ENCODE measurements at places on chromosomes 1 and 21. TPM values are rescaled to one million over a fixed set of nuclear protein-coding genes. Genes with fewer than 3 reads are reported as not detected.

DNA sequence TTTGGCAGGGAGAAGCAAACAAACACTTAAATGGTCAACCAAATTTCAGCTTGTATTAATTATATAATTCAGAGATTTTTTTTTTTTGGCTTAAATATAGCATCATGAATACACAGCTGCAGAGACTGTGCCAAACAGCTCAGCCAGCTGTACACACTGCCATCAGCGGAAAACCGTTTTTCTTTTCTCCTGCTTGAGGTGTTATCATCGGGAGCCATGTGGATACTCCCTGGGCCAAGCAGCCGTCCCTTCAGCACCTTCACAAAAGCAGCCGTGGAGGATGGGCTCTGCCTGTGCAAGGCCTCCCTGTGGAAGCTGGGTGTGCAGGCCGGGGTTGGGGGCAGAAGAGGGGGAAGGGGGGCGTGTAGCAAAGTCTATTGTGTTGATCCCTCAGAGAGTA lies 85.0 kb downstream of the NUF2 start:
- no peak overlapping the region for H3K27ac ChIP-seq
- H3K36me3 ChIP-seq: peaks cover 4% of the 10 kb centered on the region
- H3K4me3 ChIP-seq: no peak overlapping the region
- H3K27me3 ChIP-seq: peaks cover 41% of the 10 kb centered on the region
- DNase-seq: no peak

The IQCC gene
- 7.6 TPM for total RNA-seq

DNA sequence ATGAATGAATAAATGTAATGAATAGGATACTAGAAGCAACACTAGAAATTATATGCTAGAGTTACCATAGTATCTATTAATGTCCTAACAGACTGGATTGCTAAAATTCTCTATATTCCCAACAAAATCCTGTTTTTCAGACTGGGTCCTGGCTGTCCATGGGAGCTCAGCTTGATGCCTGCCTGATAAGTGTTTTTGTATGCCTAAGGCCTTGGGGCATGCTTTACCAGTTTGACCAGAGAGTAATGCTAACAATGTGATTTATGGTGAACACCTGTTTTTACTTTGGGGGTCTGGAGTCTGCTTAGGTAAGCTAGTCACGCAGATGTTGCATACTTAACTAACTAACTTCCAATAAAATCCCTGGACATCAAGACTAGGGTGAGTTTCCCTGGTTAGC lies 318.8 kb upstream of the DEPDC1 start:
- H3K27ac ChIP-seq: no peak overlapping the region
- H3K27me3 ChIP-seq: no peaks in the 10 kb centered on the region
- H3K36me3 ChIP-seq: no peaks in the 10 kb centered on the region
- H3K4me3 ChIP-seq: no peak overlapping the region
- no peak for DNase-seq

DNA sequence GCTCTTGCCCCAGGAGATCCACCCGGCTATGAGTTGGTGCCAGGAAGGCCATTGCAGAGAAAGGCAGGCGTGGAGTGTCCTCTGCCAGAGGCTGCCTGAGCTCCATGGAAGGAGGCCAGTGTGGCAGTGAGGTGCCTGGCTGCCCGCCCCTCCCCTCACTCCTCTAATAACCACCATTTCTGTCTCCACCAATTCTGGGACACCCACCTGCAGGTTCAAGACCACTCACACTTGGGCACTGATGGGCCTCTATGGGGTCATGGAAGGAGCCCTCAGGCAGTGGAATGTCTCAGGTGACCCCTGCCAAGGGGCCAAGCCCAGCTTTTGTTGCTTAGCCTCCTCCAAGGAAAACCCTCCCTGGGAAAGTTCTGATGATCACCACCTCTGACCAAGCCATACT lies 731.6 kb downstream of the MATN1 start:
- no peak for DNase-seq
- H3K36me3 ChIP-seq: no peaks in the 10 kb centered on the region
- peaks cover 12% of the 10 kb centered on the region for H3K27me3 ChIP-seq
- peaks cover 5% of the 10 kb centered on the region for H3K4me1 ChIP-seq
- no peak overlapping the region for H3K4me3 ChIP-seq
- no peak overlapping the region for H3K27ac ChIP-seq

DNA sequence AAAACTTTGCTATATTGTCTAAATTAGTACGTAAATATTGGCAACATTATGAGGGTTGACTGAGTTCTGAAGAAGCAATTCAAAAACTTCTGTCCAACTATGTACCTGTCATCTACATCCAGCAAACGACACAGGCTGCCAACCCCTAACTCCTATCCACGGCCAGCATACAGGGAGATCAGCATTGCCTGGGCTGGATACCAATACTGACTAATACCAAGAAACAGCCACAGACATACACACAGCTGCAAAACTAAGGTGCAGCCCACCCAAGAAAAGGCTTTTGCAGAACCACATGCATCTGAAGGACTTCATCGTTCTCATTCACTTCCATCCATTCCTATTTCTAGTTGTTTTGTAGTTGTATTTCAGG lies 2.0 kb downstream of the KIAA0319L start:
- H3K4me3 ChIP-seq: peak overlapping the region; percentile 96
- peaks cover 56% of the 10 kb centered on the region for H3K36me3 ChIP-seq
- H3K4me1 ChIP-seq: peaks cover 23% of the 10 kb centered on the region
- DNase-seq: no peak
- peak overlapping the region; percentile 93 for H3K27ac ChIP-seq
- H3K27me3 ChIP-seq: no peaks in the 10 kb centered on the region

The CCT8 gene
- 184 TPM for total RNA-seq

The STUM gene
- total RNA-seq: not detected

- H3K27me3 ChIP-seq: no peaks in the 10 kb centered on the region
- H3K36me3 ChIP-seq: peaks cover 9% of the 10 kb centered on the region
- no peak overlapping the region for H3K4me3 ChIP-seq
Observed at GRCh38 chr1:24751833-24752232, 6.6 kb downstream of the CLIC4 start.

The PDZK1IP1 gene
- total RNA-seq: 231 TPM

GRCh38 chr1:177185209-177185608 lies 14.5 kb downstream of the BRINP2 start:
- H3K27me3 ChIP-seq: peaks cover 36% of the 10 kb centered on the region
- no peak overlapping the region for H3K27ac ChIP-seq
- no peaks in the 10 kb centered on the region for H3K36me3 ChIP-seq
- peak; percentile 36 for DNase-seq
- H3K4me3 ChIP-seq: no peak overlapping the region
- peaks cover 10% of the 10 kb centered on the region for H3K4me1 ChIP-seq

GRCh38 chr1:116994411-116994810 lies 7.1 kb upstream of the CD101 start:
- peaks cover 9% of the 10 kb centered on the region for H3K36me3 ChIP-seq
- H3K4me3 ChIP-seq: no peak overlapping the region
- H3K4me1 ChIP-seq: peaks cover 20% of the 10 kb centered on the region

The VSIG8 gene
- not detected for total RNA-seq

DNA sequence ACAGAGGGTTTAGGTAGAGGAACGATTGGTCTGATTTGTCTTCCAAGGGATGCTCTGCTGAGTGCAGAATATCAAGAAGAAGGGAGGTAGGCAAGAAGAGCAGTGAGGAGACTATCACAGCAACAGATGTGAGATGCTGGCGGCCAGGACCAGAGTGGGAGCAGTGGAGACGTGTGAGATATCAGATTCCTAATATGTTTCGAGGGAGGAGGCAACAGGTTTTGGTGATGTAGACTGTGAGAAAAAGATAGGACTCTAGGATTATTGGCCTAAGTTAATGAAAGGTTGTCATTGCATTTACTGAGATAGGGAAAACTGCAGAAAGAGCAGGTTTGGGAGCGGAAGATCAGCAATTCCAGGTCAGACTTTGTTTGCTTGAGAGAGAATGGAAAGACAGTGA lies 182.9 kb downstream of the FMN2 start:
- H3K27me3 ChIP-seq: peaks cover 20% of the 10 kb centered on the region
- H3K4me1 ChIP-seq: no peaks in the 10 kb centered on the region
- H3K36me3 ChIP-seq: no peaks in the 10 kb centered on the region
- H3K4me3 ChIP-seq: no peak overlapping the region
- no peak for DNase-seq

DNA sequence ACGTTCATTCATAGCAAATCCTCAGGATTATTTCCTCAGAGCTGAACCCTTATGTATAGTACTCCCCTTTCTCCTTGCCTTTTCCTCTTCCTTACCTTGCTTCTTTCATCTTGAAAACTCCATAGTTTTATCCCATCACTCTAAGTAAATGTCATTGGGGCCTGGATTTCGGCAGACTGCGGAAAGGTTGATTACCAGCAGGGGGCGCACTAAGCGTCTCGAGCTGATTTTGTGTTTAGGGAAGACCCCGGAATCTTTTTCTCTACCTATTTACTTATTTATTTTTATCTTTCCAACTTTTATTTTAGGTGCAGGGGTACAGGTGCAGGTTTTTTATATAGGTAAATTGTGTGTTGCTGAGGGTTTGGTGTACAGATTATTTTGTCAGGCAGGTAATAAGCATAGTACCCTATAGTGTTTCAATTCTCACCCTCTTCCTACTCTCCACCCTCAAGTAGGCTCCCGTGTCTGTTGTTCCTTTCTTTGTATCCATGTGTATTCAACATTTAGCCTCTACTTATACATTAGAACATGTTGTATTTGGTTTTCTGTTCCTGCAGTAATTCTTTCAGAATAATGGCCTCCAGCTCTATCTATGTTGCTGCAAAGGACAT lies 11.4 kb upstream of the MTARC1 start:
- H3K27me3 ChIP-seq: no peaks in the 10 kb centered on the region
- peaks cover 4% of the 10 kb centered on the region for H3K36me3 ChIP-seq
- H3K4me3 ChIP-seq: no peak overlapping the region
- no peak overlapping the region for H3K27ac ChIP-seq
- DNase-seq: peak; percentile 70

The LINGO4 gene
- total RNA-seq: not detected

DNA sequence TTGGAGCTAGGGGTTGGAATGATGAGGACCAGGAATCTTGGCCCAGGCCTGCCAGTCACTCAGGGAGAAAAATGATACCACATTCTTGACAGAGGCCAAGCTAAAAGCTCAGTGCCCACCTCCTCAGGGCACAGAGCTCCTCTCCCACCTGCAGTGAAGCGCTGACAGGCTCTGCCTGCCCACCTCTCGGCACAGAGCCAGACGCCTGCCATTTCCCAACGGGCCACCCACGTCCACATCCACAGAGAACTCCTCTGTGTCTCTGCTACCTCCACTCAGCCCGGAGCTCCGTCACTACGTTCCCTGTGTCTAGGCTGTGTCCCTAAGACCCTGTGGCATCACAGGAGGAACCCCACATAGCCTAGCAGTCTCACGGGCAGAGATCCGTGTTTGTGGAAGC lies 60.8 kb downstream of the MRPL37 start:
- H3K27me3 ChIP-seq: no peaks in the 10 kb centered on the region
- no peaks in the 10 kb centered on the region for H3K36me3 ChIP-seq
- no peak for DNase-seq
- no peak overlapping the region for H3K27ac ChIP-seq
- H3K4me1 ChIP-seq: no peaks in the 10 kb centered on the region

The LENEP gene
- 1.1 TPM for total RNA-seq

DNA sequence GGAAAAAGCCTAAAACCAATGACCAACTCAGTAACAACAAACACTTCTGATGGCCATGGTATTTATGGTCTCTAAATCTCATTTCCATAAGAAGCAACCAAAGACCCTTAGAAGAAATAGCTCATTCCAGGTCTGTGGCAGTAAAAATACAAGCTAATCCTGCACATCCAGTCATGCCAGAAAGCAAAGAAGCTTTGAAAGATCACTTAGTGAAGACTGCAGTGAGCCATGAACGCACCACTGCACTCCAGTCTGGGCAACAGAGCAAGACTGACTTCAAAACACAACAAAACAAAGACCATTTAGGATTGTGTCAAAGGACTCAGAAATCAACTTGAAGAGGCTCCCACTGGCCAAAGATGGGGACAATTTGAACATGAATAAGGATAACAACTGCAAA lies 18.4 kb upstream of the ELK4 start:
- no peaks in the 10 kb centered on the region for H3K4me1 ChIP-seq
- no peak overlapping the region for H3K27ac ChIP-seq
- H3K27me3 ChIP-seq: no peaks in the 10 kb centered on the region

DNA sequence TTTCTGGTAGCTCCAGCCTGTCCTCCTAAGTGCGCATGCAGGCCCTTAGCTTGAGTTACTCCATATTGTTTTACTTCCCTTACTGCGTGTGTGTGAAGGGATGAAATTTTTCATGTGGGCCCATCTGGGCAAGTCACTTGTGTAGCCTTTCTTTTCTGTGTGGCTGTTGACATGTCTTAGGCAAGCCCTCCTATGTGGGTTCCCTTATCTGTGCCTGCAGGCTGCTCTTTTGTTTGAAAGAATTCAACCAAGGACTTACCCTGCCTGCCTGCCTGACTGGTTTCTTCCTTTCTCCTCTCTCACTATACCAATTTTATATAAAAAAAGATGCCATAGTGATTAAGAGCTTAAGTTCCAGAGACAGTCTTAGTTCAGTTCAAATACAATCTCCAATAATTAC lies 249.3 kb downstream of the ATG4C start:
- no peak overlapping the region for H3K4me3 ChIP-seq
- H3K36me3 ChIP-seq: no peaks in the 10 kb centered on the region
- peaks cover 63% of the 10 kb centered on the region for H3K27me3 ChIP-seq
- no peak overlapping the region for H3K27ac ChIP-seq
- no peaks in the 10 kb centered on the region for H3K4me1 ChIP-seq

DNA sequence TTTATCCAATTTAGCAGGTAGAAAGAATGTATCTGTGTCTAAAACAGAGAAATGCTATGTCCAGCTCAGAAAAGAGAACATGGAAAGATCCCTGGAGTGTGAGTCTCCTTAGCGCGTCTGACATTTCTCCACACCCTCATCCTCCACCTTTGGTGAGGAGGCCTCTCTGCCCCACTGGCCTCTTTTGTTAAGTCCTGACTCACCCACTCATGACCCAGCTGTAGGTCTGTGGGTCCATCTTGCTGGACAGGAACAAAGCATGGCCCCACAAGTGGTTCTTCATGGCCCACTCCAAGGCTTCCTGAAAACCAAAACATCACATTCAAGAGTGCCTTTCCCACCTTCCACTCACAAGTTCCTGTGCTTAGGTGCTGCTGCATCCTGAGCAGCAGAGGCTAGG lies 15.8 kb downstream of the SEC16B start:
- no peaks in the 10 kb centered on the region for H3K4me1 ChIP-seq
- H3K36me3 ChIP-seq: no peaks in the 10 kb centered on the region
- DNase-seq: no peak
- H3K27me3 ChIP-seq: no peaks in the 10 kb centered on the region

The LRRC39 gene
- total RNA-seq: 0.88 TPM

The LYPD8 gene
- not detected for total RNA-seq

DNA sequence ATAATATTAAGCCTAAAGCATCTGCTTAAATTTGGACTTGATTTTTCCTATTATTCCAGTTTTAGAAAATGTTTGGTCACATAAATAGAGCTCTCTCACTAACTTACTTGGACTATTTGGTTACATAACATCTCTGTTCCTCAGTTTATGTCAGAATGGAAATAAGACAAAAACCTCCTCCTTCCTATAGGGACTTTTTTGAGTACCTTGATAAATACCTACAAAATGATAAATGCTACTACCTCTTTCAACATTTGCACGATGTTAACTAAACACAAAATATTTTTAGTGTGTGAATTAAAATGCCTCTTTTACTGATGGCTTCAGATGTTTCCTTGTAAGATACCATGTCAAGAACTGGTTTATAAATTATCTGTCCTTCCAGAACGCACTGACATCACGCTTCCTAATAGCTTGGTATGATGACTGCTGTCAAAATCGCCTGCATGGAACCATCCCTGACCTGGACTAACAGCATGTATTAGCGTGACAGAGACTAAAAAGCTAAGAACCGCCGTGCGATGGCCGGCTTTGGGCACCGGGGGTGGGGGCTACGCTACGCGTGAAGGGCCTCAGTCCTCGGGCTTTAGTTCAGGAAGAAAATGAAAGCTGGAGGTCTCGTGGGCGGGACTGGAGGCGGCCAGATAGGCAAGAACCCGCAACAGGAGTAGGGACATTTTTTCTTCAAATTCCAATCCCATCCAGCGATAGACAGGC lies 133.2 kb upstream of the BARHL2 start:
- H3K4me3 ChIP-seq: no peak overlapping the region
- peaks cover 2% of the 10 kb centered on the region for H3K27me3 ChIP-seq
- no peaks in the 10 kb centered on the region for H3K36me3 ChIP-seq
